Kidney (tissue), 22 donors: ENCODE measurements at places on chromosomes 7 and 10. TPM values are rescaled to one million over a fixed set of nuclear protein-coding genes. Genes with fewer than 3 reads are reported as not detected.

MAGI2 gene
- total RNA-seq = 9.0 TPM

MUC3A gene
- 39.1 TPM for total RNA-seq

GPNMB gene
- 60.6 TPM for total RNA-seq

UCN3 gene
- total RNA-seq = not detected

ATOH7 gene
- total RNA-seq = 0.16 TPM

GARS1 gene
- total RNA-seq = 104 TPM

CCDC186 gene
- 34.2 TPM for total RNA-seq

TMEM72 gene
- 19.3 TPM for total RNA-seq

SPDYE2B gene
- not detected for total RNA-seq

SAP25 gene
- 9.8 TPM for total RNA-seq

RNLS gene
- 21.1 TPM for total RNA-seq

DNA sequence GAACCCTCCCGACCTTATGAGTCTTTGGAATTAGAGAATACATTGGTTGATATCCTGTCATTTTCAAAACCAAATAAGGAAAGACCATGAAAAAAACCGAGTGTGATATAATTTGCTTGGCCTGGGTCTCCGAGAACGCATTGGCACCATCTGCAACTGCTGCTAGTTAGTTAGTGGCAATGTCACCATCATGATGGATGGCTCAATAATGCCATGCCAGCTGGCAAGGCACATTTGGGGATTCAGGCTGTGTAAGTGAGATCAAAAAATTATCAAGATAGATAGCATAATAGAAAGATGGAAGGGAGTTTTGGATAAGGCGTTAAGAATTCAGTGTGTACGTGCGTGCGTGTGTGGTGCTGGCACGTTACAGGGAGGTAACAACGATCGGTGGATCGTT lies 134.7 kb upstream of the TCERG1L start:
- no peaks in the 10 kb centered on the region for H3K27me3 ChIP-seq
- DNase-seq = no peak
- no peaks in the 10 kb centered on the region for H3K4me1 ChIP-seq
- H3K4me3 ChIP-seq = no peak overlapping the region

- H3K4me1 ChIP-seq = no peaks in the 10 kb centered on the region
- H3K4me3 ChIP-seq = no peak overlapping the region
- H3K27me3 ChIP-seq = no peaks in the 10 kb centered on the region
- H3K36me3 ChIP-seq = no peaks in the 10 kb centered on the region
These were observed 38.8 kb upstream of the PDZD8 start for GRCh38 chr10:117413928-117414618.

- no peak overlapping the region for H3K4me3 ChIP-seq
- no peaks in the 10 kb centered on the region for H3K27me3 ChIP-seq
- DNase-seq = no peak
- H3K27ac ChIP-seq = no peak overlapping the region
- H3K36me3 ChIP-seq = no peaks in the 10 kb centered on the region
These were observed 57.8 kb downstream of the SAMD9 start for GRCh38 chr7:93060025-93060424.

DNA sequence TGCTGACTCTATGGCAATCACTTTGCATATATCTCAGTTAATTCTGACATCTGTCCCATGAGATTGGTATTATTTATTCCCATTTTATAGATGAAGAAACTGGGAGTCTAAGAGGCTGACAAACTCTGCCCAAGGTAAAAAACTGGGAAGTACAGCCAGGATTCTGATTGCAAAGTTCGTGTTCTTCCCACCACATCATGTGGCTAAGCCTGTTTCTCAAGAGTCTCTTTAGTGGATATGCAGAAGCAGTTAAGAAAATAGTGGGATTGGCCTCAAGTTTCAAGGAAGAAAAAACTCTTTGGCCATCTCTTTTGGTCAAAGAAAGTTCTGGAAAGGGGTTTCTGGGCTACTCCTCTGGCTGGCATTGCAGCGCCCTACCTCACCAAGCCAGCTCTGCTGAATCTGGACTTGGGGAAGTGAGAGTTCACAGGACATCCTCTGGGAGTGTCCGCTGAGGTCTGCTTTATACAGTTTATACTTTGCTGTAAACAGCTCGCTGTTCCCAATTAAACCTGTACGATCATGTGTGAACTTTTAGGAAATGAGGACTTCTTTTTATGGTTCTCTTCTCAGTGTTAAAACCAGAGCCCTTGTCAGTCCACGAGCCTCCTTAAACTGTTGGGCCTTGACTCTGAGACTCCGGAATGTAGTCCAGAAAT lies 12.2 kb upstream of the BMPR1A start:
- no peak overlapping the region for H3K4me3 ChIP-seq
- H3K4me1 ChIP-seq = no peaks in the 10 kb centered on the region
- no peaks in the 10 kb centered on the region for H3K36me3 ChIP-seq
- no peak overlapping the region for H3K27ac ChIP-seq
- no peaks in the 10 kb centered on the region for H3K27me3 ChIP-seq
- DNase-seq = no peak

DNA sequence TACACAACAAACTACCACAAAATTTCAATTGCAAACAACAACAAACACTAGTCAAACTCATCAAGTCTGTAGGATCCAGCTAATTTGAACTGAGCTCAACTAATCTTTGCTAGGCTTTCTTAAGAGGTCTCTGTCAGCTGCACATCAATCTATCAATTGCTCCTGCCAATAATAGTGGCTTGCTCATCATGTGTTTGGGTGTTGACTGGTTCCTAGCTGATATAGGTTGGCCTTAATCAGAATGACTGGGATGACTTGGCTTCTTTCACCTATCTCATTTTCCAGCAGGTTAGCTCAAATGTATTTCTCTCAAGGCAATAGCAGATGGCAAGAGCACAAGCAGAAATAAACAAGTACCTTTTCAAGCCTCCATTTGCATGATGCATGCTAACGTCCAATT lies 370.3 kb upstream of the NFE2L3 start:
- no peak for DNase-seq
- no peak overlapping the region for H3K4me3 ChIP-seq
- H3K36me3 ChIP-seq = no peaks in the 10 kb centered on the region
- no peaks in the 10 kb centered on the region for H3K27me3 ChIP-seq

GRCh38 chr7:136055266-136055665 lies 78.1 kb upstream of the MTPN start:
- H3K27ac ChIP-seq = no peak overlapping the region
- no peaks in the 10 kb centered on the region for H3K36me3 ChIP-seq
- no peak overlapping the region for H3K4me3 ChIP-seq
- H3K27me3 ChIP-seq = no peaks in the 10 kb centered on the region
- DNase-seq = no peak

DNA sequence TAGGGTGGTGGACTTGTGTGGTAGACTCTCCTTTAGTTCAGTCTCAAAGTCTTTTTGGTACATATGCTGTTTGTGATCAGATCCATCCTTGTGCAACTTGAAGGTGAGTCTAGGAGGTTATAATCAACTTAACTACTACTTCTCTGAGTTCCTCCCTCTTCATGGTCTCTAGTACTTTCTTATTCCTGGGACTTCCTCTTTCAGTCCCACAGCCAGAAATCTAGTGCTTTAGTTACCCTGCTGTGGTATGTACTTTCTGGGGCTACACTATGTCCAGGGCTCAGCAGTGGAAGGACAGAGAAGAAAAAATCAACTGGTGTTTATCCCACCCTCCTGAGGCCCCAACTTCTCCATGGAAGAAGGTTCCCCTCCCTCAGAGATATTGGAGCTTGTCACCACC lies 19.4 kb upstream of the ATAD1 start:
- H3K36me3 ChIP-seq = no peaks in the 10 kb centered on the region
- no peak for DNase-seq
- H3K27ac ChIP-seq = no peak overlapping the region
- no peak overlapping the region for H3K4me3 ChIP-seq
- no peaks in the 10 kb centered on the region for H3K27me3 ChIP-seq

DNA sequence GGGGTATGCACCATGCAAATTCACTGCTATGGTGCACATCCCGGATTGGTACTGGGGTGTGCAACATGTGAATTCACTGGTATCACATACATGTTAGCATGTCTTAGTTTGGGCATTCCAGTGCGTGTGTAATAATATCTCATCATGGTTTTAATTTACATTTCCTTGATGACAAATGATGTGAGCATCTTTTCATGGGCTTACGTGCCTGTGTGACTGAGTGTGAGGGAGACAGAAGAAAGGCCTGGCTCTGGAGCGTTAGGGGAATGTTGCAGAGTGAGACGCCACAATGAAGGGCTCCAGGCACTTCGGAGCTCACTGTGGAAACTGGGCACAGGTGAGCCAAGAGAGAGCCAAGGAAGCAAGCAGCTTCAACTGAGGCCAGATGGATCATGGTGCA lies 162.6 kb downstream of the UBE2H start:
- H3K36me3 ChIP-seq = no peaks in the 10 kb centered on the region
- no peak for DNase-seq
- H3K27ac ChIP-seq = no peak overlapping the region
- no peak overlapping the region for H3K4me3 ChIP-seq

DNA sequence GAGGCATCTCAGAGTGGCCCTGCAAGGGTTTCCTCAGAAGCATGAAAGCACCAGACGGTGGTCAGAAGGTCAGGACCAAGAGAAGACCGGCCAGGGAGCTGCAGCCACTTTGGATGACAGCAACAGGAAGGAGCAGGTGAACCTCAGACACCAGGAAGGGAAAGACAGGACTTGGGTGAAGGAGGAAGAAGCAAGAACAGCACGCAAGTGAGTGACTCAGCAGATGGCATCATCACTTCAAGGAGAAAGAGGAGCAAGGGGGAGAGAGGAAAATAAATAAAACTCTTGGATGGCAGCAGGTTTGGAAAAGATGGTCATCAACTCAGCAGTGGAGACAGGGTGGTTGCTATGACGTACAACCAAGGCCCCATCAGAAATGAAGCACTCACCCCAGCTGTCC lies 31.6 kb downstream of the NCAPG2 start:
- no peaks in the 10 kb centered on the region for H3K36me3 ChIP-seq
- H3K4me3 ChIP-seq = no peak overlapping the region

DNA sequence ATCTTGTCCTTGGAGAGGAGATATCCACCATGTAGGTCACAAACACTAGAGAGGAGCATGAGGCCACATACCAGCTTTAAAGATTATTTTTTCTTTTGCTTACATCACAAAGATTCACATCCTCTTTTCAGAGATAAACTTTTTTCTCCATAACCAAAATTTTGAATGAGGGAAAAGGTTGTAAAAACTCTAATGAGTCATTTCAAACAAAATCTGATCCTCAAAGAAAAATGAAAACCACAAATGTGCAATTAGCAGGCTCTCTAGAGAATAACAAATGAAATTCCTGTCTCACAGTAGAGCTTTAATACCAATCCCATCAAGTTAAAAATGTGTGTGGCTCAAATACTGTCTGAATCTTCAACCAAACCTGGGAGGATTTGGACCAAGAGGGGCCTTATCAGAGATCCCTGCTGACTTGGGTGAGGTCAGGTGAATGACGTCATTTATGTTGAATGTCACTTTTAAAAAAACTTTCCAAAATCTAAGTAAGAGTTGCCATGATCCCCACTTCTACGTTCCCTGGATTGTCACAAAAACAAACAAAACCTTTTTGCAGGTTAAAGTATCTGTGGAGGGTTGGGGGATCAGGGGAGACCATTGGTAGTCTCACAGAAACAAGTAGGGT lies 261.5 kb upstream of the NPSR1 start:
- no peaks in the 10 kb centered on the region for H3K36me3 ChIP-seq
- H3K27ac ChIP-seq = no peak overlapping the region
- no peaks in the 10 kb centered on the region for H3K27me3 ChIP-seq
- H3K4me3 ChIP-seq = no peak overlapping the region

DNA sequence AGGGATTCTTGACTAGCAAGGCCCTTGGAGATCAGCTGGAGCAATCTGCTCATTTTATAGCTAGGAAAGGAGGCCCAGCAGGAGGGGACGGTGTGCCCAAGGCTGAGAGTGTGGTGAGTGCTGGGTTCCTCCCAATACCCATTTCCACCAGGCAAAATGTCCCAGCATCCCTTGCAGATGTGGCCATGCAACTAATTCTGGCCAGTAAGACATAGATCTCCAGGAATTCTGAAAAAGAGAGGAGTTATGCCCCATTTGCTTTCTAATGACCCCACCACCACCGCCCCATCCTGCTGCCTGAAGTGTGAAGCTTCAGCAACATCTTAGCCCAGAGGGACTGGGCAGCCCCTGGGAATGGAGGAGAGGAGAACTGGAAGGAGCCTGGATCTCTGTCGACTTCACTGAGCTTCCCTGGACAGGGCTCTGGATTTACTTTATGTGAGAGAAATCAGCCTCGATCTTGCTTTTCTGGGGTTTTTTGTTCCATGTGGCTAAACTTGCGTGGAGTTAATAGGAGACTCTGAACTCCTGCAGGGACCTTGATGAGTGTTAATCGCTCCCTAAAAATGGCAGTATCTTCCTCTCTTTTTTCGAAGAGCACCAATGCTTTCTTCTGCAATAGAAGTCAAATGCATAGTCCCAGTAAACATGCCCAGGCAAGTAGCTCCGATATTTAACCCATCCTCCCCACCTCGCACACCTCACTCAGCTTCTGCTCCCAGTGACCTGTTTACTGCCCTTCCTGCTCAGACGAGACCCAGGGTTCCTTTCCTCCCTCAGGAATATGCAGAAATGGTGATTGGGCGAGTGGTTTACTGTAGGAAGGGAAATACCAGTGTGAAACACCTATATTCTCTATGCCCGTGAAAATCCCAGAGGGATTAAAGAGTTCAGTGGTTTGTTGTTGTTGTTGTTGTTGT lies 127.5 kb upstream of the GPR26 start:
- no peak overlapping the region for H3K4me3 ChIP-seq
- H3K36me3 ChIP-seq = no peaks in the 10 kb centered on the region
- no peak for DNase-seq
- H3K4me1 ChIP-seq = no peaks in the 10 kb centered on the region

DNA sequence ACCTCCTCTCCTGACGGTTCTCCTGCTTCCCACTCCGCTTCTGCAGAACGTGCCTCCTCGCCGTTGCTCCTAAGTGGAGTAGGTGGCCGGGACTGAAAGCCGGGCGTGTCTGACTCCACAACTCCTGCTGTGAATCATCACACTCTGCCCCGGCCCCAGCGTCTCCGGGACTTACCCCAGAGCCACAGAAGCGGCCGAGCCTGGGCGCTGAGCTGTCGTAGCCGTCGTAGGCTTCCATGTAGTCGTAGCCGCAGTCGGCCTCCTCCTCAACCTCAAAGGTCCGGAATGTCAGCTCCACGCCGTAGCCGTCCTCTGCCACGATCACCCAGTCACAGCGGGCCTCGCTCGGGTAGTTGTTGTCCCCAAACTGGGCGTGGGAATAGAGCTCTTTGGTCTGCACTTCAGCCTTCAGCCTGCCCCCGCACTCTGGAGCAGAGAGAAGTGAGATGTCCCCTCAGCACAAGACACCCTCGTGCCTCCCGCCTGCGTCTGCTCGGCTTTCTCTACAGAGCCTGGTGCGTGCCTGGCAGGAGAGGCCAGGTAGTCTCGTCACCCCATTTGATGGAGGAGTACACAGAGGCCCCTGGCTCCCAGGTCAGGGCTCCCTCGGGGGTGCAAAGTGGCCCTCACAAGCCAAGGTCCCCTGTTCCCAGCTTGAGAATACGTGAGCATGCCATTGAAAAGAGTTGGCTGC lies 11.2 kb upstream of the OPALIN start:
- no peak overlapping the region for H3K4me3 ChIP-seq
- no peaks in the 10 kb centered on the region for H3K27me3 ChIP-seq
- H3K36me3 ChIP-seq = no peaks in the 10 kb centered on the region
- DNase-seq = no peak
- no peak overlapping the region for H3K27ac ChIP-seq

GRCh38 chr10:79025199-79025832 lies 43.5 kb upstream of the ZMIZ1 start:
- no peak for DNase-seq
- H3K36me3 ChIP-seq = no peaks in the 10 kb centered on the region
- no peak overlapping the region for H3K4me3 ChIP-seq
- H3K4me1 ChIP-seq = no peaks in the 10 kb centered on the region
- H3K27ac ChIP-seq = no peak overlapping the region
